Iris pigment epithelial cell (primary cell): ENCODE measurements at places on chromosomes 1 and 21.

DNA sequence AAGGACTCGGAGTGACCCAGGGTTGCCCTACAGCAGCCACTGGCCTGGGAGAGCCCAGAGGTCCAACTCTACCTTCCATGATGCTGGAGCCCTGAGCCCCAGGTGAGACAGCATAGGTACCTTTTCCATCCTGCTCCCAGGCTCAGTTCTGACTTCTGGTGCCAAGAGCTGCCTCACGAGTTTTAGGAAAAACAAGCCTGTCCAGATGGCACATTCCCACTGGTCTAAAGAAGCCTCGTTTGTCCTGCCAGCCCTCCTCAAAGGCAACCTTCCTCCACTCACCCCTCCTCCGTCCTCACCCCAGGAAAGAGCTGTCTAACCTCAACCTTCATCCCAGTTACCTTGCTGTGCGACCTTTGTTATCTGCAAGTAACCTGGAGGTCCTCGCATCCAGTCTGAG is 53.5 kb upstream of the PRELP start:
- DNase-seq: no peak

GRCh38 chr1:179372160-179372559 is 6.4 kb downstream of the AXDND1 start:
- no peak for DNase-seq

- no peak for DNase-seq
Observed at GRCh38 chr1:3777647-3778589, 5.4 kb downstream of the SMIM1 start.

GRCh38 chr1:88141499-88142074 is 542.5 kb upstream of the PKN2 start:
- DNase-seq: no peak

GRCh38 chr1:159091607-159092031 is 15.1 kb upstream of the AIM2 start:
- peak; percentile 68 for DNase-seq

- DNase-seq: peak; percentile 21
Observed at GRCh38 chr1:211017075-211017718, 116.8 kb downstream of the KCNH1 start.

GRCh38 chr1:46800742-46801141 is 1.9 kb downstream of the CYP4B1 start:
- DNase-seq: no peak

DNA sequence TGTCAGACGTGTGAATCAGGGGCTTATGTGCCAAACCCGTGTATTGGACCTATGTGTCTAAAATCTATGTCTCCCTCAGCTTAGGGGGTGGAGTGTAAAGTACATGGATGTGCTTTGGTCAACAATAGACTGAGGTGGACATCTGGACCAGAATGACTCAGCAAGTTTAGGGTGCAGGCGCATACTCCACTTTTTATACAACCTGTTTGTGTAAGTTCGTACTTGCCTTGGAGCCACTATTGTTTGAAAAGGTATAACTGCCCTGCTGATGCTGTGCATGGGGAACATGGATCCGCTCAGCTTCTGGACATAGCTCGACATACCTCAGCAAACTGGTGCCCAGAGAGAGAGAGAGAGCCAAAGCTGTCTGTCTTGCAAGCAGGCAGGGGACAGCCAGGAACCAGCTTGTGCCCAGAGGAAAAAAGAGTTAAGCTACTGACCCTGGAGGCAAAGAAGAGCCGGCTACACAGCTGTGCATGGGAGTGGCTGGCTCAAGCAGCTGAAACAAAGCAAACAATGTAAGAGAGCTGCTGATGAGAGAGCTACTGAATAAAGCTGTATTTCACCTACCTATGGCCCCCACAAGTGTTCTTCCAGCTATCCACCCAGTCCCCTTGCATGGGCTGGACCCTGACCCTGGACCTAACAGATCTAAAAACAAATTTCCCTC is 41.2 kb downstream of the GJA5 start:
- DNase-seq: no peak

DNA sequence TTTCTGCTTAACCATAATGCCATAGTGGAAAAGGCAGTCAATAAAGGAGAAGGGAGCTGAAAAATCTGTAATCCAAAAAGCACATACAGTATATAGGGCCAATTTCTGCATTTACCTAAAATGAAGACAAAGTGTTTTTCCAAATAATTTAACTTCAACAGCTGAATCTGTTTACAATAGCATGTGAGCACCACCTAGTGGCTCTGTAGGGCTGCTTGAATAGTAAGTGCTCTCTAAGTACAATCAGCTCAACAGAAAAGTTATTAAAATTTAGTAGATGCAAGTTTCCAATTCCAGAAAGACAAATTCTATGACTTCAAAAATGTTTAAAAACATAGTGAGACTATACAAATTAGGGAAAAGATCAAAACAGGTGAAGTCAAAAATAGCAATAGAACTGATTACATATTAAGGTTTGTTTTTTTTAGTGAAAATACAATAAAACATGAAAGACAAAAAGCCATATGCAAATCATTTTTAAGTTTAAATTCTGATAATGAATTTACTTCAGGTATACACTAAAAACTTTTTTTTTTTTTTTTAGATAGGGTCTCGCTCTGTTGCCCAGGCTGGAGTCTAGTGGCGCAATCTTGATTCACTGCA is 220.0 kb downstream of the SETD4 start:
- DNase-seq: peak; percentile 86

DNA sequence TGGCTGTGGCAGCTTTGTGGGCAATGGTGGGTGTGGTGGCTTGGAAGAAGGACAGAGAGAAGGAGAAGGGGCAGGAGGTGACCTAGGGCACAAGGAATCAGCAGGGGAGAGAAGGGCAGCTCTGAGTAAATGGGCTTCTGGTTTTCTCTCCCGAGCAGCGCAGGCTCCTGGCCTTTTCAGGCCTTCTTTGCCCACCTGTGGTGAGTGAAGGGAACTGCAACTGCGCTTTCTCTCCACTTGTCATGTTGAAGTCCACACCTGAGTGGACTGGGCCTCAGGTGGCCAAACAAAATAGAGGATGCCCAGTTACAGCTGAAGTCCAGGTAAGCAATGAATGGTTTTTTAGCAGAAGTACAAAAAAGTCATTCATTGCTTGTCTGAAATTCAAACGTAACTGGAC is 29.4 kb upstream of the KCNA10 start:
- peak; percentile 43 for DNase-seq

DNA sequence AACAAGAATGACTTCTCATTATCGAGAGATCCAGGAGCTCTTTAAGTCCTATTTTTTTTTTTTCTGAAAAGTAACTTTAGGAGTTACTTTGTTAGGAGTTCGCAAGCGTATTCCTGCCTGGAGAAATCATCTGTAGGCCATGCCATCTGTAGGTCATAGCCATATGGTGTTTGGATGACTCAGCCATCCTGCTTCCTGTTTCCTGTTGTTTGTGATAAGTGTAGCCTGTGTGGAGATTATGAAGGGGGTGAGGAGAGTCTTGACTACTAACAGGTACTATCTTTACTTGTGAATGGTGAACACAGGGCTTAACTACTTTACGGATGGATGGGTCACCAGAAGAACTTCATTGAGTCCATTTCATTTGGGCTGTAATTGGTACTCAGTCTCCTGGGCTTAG is 327.2 kb downstream of the PTPRU start:
- peak; percentile 33 for DNase-seq

DNA sequence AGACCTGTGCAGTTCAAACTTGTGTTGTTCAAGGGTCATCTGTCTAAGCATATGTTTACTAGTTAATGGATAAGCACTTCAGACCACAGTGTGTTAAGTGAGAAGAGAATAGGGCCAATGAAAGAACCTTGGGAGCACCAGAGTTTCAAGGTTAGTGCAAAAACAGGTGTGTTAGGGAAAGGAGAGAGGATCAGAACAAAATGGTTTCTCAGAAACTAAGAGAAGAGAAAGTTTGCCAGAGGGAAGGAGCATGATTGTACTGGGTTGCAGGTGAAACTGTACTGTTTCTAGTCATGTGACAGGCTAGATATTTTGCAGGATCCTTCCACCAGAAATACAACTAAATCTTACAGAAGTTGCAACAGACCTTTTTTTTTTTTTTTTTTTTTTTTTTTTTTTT is 23.3 kb downstream of the RPRD2 start:
- no peak for DNase-seq

DNA sequence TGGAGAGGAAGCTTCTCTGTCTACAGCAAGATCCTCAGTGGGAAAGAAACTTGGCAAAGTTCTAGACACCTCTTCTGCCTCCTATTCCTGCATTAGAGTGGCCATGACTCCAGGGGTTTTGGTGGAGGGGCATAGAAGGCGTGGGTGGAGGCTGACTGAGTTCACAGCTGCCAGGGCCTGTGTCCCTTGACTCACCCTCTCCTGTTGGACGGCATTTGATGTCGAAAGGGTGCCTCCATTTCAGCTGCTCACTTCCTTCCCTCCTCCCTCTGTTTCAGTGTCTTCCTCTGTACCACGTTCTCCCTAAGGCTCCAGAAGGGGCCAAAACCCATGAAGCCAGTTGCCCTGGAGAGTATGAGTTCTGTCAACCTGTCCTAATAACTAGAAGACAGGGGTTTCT is 632 bp downstream of the TMEM79 start:
- DNase-seq: no peak

- no peak for DNase-seq
Observed at GRCh38 chr21:33317145-33317544, 7.6 kb upstream of the IFNAR1 start.

GRCh38 chr21:33789697-33790096 is 125.9 kb downstream of the ATP5PO start:
- peak; percentile 69 for DNase-seq

DNA sequence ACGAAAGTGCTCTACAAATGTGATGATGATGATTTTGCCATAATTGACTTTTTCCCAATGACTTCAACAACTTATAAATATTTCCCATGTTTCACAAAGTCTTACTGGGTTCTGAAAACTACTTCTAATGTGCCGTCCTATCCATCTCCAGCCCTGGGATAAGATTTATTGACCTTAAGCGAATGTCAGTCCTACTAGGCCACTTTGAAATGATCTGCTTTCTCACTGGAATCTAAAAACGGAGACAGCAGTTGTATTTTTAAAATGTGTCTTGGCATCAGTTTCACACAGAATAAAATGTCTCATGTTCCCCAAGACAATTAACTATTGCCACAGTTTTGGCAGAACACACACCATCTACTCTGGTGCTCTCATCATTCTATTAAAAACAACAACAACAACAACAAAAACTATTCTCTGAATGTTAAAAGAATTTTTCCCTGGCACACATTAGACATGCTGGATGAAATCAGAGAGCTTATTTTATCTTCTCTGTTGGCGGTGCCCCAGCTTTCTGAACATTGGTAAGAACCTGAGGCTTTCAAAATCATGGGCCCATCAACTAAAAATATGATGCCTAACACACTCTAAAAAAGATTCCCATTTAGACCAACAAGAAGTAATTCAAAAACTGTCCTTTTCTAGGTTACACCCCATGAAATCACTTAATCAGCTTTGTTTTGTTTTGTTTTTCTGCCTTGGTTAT is 23.1 kb upstream of the DNASE2B start:
- DNase-seq: no peak

DNA sequence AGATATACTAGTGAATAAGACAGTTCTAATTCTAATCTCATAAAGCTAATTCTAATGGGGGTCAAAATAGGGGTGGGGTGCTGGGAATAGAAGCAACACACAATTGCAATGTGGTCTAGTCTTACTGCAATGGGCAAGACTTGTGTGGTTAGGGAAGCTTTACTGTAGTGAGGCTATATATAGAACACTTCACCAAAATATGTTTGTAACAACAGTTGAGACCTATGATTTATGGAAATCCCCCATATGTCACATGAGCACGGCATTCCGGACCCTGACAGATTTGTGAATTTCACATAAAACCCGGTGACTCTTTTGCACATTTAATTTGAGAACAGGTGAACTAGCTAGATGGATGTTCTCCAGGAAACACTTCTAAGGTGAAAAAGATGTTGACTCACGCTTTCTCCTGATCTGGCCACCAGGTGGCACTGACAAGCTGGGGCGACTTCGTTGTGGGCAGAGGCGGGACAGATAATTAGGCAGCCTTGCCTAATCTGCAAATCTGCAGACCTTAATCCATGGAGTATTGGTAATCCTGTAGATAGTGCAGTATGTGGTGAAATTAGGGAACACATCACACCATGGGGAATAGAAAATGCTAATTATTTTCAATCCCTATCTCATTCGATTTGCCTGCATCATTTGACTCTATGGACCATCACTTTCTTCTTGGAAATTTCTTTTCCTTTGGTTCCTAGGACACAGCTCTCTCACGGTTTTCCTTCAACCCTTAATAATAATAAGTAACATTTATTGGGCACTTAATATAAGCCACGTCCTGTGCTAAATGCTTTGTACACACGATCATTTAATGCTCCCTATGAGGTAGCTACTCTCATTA is 37.7 kb downstream of the KIAA0040 start:
- DNase-seq: peak; percentile 28

DNA sequence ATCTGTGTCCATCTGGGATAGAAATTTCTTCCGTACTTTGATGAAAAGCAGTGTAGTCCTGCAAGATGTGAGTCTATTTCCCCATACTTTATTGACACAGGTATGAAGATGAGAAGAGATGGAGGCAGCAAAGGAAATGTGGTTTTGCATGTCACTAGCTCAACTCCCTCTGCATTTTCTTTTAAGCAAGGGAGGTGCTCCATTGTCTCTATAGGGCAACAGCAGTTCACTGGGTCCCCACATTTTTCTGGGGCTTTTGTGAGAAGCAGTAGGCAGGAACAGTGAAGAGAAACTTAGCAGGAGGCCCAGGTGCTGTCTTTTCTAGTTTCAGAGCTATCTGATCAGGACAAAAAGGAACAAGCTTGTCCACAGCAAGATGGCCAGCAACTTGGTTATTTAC is 37.1 kb downstream of the C21orf91 start:
- DNase-seq: no peak

DNA sequence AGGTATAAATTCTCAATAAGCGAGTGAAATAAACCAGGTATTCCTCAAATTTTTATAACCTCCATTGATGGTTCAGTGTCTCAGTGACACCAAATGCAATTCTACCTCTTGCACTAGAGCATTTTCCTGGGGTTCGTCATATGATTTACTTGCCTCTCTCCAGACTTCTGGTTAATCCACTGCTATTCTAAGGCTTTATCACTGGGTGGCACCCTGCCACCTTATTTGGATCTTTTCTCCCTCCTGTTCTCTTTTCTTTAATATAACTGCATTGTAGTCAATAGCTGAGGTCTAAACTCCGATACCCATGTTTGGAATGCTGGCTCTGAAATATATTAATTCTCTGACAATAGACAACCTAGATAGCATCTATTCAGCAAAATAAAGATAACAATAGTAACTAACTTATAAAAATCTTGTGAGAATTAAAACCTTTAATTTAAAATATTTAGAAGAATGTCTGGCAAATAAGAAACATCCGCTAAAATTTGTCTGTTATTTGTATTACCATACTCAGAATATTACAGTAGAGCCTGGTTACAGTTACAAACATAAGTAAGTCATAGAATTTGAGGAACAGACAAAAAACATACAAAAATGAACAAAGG is 436.4 kb downstream of the PLA2G4A start:
- peak; percentile 54 for DNase-seq

DNA sequence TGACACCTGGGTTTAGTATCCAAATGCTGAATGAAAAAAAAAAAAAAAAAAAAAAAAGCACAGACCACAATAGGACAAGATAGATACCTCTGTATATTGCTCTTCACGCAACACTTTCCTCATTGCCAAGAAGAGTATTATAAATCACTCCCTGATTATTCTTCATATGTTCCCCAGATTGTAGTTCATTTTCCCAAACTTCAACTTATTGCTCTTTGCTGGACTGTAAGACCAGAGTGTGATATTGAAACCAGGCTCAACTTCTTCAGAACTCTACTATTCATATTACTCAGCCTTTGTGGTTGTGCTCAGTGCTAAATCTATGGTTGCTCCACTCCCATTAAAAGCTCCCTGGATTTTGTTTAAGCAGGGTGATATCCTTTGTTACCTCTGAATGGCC is 180.4 kb downstream of the NTMT2 start:
- no peak for DNase-seq

- DNase-seq: peak; percentile 69
Observed at GRCh38 chr1:15994590-15995351, 9.3 kb upstream of the SRARP start.
